ENCODE measurements at places on chromosomes 12 and 14.

DNA sequence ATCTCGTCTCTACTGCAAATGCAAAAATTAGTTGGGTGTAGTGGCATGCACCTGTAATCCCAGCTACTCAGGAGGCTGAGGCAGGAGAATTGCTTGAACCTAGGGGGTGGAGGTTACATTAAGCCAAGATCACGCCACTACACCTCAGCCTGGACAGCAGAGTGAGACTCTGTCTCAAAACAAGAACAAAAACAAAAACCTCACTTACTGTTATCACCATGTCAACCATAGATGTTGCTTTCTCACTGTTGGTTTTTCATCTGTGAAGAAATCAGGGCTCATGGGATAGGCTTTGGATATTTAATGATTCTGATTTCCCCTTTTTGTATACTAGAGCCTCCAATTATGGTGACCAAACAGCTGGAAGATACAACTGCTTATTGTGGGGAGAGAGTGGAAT, 49.7 kb upstream of the CHPT1 start:
- no peak for DNase-seq

DNA sequence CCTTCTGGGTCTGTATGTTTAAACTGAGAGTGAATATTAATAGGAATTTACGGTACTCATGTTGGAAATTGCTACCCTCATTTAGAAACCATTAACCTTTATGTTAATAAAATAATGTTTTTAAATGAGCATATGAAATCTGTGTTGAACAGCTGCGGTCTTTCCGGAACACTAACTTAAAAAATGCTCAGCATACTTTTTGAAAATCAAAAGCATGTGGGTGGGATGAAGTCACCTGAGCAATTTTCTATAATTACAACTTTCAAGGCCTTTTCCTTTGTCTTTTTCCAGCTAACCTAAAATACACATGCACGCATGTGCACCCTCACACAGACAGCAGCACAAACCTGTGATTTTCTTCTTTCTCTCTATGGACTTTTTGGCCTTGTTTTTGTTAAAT, 39.8 kb downstream of the BORCS5 start:
- no peak for DNase-seq

DNA sequence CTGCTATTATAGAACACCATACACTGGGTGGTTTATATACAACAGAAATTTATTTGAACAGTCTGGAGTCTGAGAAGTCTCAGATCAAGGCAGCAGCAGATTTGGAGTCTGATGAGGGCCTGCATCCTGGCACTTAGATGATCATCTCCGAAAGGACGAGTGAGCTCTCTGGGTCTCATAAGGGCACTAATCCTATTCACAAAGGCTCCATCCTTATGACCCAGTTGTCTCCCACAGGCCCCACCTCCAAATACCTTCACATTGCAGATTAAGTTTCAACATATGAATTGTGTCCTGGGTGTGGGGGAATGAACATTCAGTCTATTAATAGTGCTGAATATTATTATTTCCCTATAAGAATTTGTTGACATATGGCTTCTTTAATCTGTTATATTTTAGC, 53.6 kb downstream of the FBXO34 start:
- DNase-seq = no peak

DNA sequence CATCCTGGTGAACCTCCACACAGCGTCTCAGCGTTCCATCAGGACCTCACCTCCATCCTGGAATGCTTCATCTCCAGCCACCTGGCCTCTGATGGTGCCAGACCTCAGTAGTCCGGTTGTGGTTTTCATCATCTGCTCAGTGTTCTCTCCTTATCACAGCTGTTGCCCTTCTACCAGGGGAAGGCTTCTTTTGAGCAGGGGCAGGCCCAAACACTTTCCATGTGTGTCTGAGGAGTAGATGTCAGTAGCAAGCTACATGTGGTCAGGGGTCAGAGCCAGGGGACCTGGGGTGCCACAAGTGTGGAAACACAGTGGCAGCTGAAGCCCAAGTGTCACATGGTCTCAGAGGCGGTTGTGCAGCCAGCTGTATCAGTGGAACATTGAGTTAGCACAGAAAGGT, 30.2 kb upstream of the FGD4 start:
- DNase-seq = no peak

GRCh38 chr14:75831455-75831854, 150.3 kb downstream of the TGFB3 start:
- DNase-seq = no peak

DNA sequence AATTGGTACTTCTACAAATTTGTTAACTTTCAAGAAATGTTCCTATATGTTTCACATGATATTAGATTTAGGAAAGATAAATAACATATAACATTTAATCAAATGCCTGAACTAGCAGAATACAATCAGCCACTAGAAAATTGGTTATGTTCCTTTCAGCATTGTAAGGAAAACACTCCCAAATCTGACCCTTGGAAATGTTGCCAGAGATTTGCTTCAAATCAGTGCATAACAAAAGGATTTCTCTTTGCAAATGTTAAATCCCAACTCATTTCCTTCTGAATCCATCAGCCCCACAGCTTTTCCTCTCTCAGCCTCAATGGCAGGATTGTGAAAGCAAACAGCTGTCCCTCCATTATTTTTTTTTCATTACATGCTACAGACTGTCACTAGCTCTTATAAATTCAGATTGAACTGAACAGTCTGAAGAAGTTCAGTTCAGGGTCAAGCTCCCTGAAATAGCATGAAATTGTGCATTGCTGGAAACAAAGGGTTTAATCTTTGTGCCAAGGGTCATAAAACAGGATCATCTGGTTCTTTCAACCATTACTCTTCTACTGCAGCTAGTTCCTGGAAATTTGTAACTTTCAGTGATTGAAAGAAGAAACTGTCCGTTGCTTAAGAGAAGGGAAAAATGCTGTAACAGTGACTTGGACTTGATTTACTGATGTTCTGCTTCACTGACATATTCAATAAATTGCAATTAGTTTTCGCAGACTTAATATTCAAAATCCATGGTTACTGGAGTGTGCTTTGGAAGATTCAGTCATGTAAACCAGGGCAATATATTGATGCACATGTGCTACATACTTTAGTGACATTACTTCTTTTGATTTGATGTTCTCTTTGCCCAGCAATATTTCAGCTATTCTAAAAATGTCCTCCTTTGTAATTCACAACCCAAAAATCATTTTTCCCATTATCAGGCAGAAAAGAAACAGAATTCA, 246.4 kb downstream of the RPL10L start:
- peak; percentile 4 for DNase-seq

- DNase-seq = peak; percentile 42
These were observed 2.1 kb downstream of the CHST11 start for GRCh38 chr12:104458694-104459367.

GRCh38 chr14:96268431-96269358, 12.7 kb downstream of the BDKRB1 start:
- peak; percentile 62 for DNase-seq

- DNase-seq = no peak
These were observed 47.0 kb upstream of the PTCSC3 start for GRCh38 chr14:36223558-36223957.

GRCh38 chr12:91001306-91001705, 3.5 kb downstream of the EPYC start:
- DNase-seq = no peak

GRCh38 chr14:96565811-96566210, 63.6 kb downstream of the PAPOLA start:
- DNase-seq = no peak

DNA sequence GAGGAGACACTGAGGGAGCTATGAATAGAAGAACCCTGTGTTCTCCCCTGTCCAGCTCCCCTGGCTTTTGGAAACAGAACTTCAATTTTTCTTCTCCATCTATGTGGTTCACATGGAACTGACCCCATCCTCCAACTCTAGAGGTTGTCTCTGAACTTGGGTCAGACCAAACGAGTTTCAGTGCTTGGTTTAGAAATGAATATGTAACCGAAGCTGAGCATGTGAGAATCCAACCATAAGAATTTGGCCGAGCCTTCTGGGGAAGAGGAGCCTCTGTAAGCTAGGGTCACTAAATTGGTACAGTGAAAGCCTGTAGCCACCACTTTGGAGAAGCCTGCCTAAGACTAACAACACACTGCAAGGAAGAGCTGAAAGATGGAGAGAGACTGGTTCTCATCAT, 464.4 kb downstream of the ZFP36L1 start:
- DNase-seq = no peak

- no peak for DNase-seq
These were observed 2.2 kb downstream of the ORAI1 start for GRCh38 chr12:121628536-121628935.

- DNase-seq = no peak
These were observed 13.9 kb upstream of the HOXC13 start for GRCh38 chr12:53924521-53925405.

DNA sequence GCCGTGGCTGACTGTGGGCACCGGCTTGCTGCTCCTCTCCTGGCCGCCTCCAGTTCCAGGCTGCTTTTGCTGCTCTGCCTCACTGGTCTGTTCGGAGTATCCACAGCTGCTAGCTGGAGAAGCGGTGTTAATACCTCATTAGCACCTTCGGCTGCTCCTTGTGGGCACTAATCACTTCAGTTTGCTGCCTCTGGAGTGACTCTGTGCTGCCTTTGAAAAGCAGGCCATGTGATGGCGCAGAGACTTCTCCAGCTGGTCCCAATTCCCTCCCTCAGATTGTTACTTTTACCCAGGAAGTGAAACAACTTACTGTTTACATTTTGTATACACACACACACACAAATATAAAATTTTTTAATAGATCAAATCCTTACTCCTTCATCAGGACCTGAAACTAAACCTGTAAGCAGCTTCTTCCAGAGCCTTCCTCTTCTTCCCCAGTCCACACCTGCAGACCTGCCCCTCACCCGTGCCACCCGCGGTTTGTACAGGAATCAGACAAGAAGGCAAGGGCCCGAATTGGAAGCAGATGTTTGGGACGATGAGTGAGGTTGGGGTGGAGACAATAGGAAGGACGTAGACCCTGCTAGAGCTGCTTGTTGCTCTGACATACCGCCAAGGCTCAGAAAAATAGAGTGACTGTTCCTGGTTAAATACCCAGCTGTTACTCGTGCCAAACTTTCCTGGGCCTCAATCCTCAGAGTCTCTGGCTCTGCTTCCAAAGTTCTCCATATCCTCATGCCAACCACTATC, 41.5 kb upstream of the LTBP2 start:
- DNase-seq = no peak

DNA sequence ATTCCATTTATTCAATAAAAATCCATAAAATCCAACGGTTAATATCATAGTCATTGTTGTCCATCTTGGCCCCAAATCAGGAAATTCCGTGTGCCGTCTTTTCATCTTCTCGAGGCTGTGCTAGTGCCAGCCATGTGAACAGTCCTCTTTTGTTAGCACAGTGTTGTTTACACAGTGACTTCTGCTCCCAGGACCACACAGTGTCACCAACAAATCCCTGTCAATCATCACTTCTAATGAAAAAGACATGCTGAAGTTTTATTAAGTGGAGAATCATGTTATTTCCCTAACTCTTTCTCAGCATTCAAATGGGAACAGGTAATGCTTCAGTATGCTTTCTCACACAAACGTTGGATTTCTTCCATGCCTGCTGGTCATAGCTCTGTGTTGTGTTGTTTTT, 1.9 kb upstream of the SLCO1A2 start:
- no peak for DNase-seq

DNA sequence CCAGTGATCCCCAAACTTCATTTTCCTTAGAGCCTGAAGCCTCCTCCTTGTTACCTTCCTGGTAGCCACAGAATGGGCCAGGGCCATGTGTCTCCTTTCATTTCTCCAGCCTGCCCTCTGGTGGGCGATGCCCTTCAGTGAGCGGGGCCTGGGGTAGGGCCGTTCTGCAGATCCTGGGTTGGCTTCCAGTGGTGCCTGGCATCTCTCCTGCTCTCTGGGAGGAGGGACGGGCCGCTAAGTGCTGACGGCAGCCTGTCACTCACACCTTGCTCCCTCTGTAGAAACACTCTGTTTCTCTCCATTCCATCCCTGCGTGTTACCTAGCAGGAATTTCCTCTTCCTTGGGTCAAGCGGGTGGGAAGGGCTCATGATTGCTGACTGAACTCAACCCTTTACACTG, 232.1 kb downstream of the CACNA1C start:
- peak; percentile 87 for DNase-seq

DNA sequence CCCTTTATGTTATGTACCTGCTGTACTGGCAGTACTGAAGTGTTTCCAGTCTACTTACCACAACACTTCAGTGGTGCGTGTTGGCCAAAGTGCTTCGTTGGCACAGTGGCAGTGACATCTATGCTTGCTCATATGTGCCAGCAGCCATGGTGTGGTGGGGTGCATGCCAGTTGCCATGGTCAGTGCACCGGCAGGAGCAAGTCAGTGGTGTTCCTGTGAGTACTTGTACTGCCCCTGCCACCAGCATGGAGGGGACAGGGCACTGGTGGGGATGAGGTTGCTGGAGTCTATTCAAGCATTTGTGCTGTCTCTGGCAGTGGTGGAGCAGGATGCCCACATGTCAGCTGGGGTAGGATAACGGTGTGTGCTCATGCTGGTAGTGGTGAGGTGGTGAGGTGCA, 800.0 kb downstream of the TRHDE start:
- no peak for DNase-seq

DNA sequence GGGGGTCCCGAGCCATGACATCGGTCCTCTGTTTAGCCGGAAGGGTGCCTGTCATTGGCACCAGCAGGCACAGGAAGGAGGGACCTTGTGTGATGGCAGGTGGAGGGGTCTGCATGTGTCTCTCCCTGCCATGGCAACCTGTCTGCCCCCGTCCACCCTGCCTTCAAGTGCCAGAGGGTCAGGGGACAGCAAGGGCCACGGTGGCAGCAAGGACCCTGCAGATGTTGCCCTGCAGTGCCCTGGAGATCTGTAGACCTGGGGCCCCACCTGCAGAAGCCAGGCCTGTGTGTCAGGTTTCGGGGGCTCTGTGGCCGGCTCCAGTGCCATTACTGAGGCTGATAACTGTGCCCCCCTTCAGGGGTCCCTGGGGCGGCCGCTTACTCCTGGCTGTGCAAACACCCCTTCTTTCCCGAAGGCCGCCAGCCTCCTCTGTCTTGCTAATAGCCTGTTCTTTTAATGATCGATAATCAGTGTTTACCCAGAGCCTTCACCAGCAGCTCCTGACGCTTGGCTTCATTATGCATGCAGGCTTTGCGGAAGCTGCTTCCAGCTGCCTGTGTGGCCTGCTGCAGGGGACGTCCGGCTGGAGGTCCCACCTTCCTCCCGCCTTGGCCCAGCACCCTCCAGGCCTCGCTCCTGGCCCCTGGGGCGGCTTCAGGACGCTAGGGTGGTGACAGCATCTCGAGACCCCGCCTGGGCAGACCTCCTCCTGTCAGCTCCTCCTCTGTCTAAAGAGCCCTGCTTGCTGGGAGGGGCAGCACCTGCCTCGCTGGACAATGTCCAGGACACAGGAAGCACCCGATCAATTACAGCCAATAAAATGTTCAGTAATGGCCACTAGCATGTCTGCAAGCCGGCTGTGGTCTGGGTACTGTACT, 153.0 kb downstream of the KIF26A start:
- peak; percentile 91 for DNase-seq

- no peak for DNase-seq
These were observed 306.2 kb upstream of the DIO3 start for GRCh38 chr14:101254805-101255764.

GRCh38 chr12:70664465-70664881, 27.2 kb upstream of the PTPRB start:
- peak; percentile 13 for DNase-seq

GRCh38 chr12:111653596-111653995, 32.2 kb downstream of the BRAP start:
- DNase-seq = no peak

GRCh38 chr12:93027041-93027440, 97.9 kb upstream of the EEA1 start:
- no peak for DNase-seq
